ENCODE measurements at places on chromosomes 6 and 20.

DNA sequence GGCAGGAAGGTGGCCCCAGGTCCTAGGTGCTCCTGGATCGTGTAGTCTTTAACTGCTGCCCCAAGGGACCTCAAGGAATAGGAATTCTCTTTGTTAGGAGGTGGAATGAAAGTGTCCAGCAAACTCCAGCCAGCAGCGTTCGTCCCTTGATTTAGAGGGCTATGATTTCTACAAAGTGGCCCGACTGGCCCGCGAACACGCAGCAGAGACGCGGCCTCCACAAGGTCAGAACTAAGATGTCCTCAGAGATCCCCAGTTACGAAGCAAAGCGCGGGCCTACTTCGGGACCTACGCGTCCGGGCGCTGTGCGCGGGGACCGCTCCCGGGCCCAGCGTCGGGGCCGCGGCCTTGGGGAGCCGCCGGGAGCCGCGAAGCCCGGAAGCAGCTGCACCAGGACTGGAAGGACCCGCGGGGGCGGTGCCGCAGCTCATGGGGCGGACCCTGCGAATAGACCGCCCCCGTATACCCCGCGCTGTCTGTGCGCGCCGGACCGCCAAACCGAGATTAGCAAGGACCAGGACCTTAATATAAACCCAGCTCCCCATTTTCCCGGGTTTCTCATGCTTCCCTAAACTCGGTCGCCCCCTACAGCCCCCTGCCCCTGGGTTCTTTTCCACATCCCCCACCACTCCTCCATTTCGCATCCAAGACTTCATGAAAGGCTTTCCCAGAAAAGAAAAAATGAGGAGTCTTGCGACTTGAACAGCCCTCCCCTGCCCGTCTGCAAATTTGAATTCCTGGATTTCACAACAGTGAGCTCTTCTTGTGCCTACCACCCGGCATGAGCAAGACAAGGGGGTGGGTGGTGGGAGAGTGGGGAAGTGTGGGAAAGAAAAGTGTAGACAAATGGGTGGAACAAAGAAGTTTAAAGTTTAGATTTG, at the start of gene C6orf47:
C6orf47 (minus strand) TSS at position 398 of the 881 bp plus-strand sequence. CDS start 831 bp downstream, outside the sequence.
- DNase-seq: peak; percentile 83

- DNase-seq: no peak
Observed at GRCh38 chr20:37928996-37929682, 26.2 kb downstream of the VSTM2L start.

DNA sequence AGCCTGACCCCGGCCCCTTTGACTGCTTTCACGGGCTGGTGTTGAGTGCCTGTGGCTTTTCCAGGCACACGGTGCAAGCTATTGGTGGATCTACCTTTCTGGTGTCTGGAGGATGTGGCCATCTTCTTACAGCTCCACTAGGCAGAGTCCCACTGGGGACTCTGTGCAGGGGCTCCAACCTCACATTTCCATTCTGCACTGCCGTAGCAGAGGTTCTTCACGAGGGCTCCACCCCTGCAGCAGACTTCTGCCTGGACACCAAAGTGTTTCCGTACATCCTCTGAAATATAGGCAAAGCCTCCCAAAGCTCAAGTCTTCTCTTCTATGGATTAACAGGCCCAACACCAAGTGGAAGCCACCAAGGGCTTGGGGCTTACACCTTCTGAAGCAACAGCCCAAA, 691.5 kb upstream of the POU3F2 start:
- no peak for DNase-seq

GRCh38 chr20:21767739-21768223, 62.3 kb downstream of the PAX1 start:
- no peak for DNase-seq

- no peak for DNase-seq
Observed at GRCh38 chr6:54601600-54602300, 244.8 kb upstream of the FAM83B start.

GRCh38 chr6:33632558-33633039, 11.5 kb downstream of the ITPR3 start:
- DNase-seq: peak; percentile 10

GRCh38 chr6:78517399-78517798, 350.0 kb upstream of the IRAK1BP1 start:
- no peak for DNase-seq

GRCh38 chr20:13139459-13140150, 81.5 kb upstream of the ISM1 start:
- no peak for DNase-seq

- DNase-seq: no peak
Observed at GRCh38 chr6:43070028-43070632, 6.0 kb upstream of the PTK7 start.

- no peak for DNase-seq
Observed at GRCh38 chr6:129175066-129175465, 292.1 kb downstream of the LAMA2 start.

- no peak for DNase-seq
Observed at GRCh38 chr6:12717356-12717755, 789 bp downstream of the PHACTR1 start.

GRCh38 chr6:132614554-132614953, 9.5 kb downstream of the TAAR2 start:
- DNase-seq: no peak

- DNase-seq: no peak
Observed at GRCh38 chr6:106300944-106301343, 24.6 kb downstream of the ATG5 start.

- DNase-seq: no peak
Observed at GRCh38 chr20:4018023-4018748, 2.8 kb upstream of the RNF24 start.

GRCh38 chr6:593139-593906, 63.6 kb downstream of the HUS1B start:
- DNase-seq: peak; percentile 8

- DNase-seq: no peak
Observed at GRCh38 chr6:13436399-13437217, 50.8 kb downstream of the GFOD1 start.

DNA sequence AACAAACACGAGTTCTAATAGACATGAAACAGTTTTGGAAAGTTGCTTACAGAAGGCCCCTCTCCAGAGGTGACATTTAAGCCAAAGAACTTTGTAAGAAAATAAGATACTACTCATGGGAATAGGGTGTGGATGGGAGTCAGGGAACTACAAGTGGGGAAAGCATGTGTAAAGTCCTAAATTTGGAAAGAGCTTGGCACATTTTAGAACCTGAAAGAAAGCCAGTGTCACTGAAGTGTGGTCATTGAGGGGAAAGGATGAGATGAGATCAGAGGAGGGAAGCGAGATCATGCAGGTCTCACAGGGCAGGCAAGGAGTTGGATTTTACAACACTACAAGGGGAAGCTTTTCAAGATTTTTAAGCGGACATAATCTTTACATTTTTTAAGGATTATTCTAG, 38.0 kb downstream of the VGLL2 start:
- DNase-seq: no peak

Measured in amygdala (tissue), 56 donors.